ENCODE measurements at places on chromosomes 4 and X.

DNA sequence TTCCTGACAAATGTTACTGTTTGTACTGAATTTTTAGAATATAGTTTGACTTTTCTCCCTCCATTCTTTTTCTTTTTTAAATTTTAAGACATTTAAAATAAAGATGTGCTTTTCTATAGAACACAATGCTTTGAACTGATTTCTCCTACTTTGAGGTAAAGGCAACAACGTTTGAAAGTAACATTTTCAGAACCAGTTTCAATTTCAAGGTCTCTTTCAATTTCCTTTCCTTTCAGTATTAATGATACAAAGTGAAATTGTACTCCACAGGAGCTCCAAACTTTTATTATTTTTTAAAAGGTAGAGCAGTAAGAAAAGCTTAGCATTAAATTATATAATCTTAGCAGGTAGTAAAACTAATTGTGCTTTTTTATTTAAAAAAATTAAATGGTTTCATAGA is 54.9 kb downstream of the NDST4 start:
- no peak for DNase-seq

DNA sequence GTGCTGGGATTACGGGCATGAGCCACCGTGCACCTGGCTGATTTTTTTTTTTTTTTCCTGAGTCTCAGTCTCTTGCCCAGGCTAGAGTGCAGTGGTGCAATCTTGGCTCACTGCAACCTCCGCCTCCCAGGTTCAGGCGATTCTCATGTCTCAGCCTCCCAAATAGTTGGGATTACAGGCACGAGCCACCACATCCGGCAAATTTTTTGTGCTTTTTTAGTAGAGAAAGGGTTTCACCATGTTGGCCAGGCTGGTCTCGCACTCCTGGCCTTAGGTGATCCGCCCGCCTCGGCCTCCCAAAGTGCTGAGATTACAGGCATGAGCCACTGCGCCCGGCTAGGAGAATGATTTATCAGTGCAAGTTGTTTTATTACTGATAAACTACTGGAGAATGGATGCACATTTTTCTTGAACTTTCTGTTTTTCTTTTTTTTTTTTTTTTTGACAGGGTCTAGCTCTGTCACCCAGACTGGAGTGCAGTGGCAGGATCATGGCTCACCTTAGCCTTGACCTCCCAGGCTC is 39.7 kb upstream of the DHRSX start:
- no peak for DNase-seq

DNA sequence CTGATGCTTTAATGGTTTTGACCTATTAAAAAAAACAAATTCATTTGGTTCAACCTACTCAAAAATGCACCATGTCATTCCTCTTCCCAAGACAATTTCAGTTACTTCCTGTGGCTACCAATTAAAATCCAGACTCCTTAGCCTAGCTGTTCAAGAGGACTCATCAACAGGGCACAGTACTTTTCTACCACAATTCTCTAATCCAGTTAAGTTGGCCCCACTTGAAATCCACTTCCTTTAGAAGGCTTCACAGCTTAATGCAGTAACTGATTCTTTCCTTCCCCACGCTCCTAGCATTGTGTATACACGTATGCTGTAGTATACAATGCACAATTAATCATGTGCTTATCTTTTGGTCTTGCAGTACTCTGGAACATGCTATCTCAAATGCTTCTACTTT is 129.8 kb downstream of the UGT8 start:
- no peak for DNase-seq

DNA sequence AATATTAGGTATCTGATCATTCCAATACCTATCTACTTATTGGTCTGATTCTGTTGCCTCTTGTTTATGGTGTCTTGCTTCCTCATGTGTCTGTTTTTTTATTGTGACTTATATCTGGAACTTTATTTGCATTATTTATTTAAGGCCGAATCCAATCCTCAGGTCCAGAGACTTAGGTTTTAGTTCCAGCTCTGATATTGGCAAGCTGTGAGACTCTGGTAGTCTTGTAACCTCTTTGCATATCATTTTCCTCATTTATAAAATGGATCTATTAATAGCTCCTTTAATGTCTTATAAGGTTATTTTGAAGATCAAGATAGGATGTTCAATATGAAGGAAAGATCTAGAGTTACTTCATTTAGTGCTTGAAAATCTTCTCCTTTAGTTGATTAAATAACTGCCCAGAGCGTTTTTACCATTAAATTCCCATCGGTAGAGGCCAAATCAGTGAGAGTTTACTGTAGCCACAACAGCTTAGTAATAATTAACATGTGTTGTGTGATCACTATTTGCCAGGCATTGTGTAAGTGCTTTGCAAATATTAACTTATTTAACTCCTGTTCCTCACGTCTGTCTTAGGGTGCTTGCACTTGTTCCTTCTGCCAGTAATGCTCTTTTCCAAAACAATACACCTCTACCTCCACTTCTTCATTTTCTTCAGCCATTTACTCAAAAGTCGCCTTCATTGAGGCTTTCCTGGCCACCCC is 82.2 kb downstream of the CC2D2A start:
- no peak for DNase-seq

GRCh38 chrX:124260845-124261244 is 71.6 kb upstream of the TEX13D start:
- no peak for DNase-seq

- no peak for DNase-seq
Measured at GRCh38 chrX:68454476-68455150, 21.3 kb upstream of the OPHN1 start.

DNA sequence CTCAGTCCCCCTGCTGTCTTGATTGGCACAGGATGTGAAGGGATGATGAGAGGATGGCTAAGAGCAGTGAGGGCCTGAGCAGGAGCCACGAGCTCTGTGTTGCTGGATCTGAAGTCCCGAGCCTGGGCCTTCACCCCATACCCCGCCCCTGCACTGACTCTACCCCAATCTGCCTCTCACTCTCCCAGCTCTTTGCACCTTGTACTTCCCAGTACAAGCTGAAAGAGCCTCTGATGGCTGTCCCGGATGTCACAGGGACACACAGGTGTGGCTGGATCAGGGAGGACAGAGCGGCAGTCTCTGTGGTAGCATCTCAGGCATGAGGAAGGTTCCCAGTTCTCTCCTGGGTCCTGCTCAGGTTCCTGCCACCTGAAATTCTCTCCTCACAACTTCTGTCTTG is 103.6 kb downstream of the CHIC2 start:
- no peak for DNase-seq

- no peak for DNase-seq
Measured at GRCh38 chrX:34559325-34559724, 97.8 kb downstream of the TMEM47 start.

DNA sequence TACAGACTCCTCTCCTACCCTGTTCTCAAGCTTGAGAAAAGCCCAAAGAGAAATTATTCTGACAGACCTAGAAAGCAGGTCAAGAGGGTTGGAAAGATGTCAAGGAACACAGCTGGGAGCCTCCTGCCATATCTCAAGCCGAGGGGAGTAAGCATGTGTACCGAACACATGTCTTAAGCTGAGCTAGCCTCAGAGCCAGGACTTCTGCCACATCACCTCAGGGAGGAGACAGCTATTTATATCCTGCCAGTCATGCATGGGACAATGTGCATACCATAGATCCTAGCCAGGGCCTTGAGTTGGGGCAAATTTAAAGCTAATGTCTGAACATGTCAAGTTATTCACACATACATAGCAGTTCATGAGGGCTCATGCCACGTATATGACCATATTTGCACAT is 11.8 kb downstream of the TMEM31 start:
- no peak for DNase-seq

DNA sequence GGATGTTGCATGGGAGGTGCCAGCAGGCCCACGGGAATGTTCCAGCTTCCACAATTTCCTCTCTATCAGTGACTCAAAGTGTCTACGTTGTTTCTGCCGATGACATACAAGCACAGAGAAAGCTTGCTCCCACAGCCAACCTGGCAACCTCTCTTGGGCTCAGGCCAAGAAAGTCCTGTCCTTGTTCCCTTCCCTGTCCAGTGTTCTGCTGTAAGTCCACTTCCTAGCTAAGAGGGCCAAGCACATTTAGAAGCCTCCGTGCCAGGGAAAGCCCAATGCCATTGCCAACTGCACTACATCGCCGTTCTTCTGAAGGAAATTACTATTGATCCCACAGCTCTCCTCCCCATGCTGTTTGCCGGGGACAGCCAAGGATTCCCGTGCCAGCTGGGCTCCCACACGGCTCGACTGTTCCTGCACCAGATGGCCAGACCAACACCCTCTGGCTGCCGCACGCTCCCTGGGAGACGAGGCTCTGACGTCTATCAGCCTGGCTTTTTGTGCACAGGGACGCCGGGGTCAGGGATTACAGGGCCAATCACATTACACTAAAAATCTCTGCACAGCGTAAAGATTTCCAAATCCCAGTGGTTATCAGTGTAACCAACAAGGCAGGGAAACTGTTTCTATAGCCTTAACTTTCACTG is 284.0 kb downstream of the BCOR start:
- no peak for DNase-seq

DNA sequence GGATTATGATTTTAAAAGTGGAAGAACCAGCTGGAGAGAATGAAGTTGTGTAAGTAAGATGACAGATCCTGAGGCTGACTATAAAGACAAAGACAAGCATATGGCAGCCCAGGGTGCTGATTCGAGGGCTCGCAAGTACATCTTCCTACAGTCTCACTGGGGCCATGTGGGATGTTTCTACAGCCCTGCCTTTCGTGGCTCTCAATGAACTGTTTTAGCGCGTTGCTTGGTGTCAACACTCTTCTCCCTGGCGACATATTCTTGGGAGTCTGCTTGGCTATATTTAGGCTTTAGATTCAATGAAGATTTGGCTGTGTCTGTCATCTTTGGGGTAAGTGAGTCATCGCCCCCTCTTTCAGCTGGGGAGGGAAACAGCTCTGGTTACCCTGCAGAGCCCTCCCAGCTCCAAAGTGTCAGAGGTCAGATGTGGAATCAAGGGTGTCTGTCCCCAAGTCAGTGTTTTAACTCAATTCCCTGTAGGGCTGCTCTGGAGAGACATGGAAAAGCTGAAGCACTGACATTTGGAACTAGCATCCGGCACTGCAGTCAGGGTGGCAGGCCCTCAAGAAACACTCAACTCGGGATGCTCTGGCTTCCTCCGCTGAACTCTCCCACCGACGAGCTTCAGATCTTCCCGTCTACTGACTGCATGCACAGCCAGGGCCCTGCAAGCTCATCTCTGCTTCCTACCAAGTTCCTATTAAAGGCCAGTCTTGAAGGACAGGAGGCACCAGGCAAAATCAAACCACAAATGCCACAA is 65.7 kb downstream of the GATB start:
- no peak for DNase-seq

DNA sequence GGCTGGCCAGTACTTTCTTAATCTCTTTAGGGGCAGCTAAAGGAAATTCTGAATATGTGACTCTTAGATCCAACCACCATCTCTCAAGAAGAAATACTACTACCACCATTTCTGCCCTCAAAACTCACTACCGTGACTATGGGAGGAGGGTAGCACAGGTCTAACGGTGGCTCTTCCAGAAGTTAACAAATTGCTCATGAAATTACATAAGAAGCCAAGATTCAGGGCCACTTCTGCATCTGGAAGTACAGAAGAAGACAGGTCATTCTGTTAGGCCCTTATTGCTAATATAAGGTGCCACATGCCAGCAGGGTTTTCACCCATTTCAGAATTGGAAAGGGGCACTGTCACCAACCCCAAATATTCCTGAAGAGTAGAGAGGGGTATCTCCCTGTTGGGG is 19.6 kb upstream of the NKRF start:
- DNase-seq, result no peak

- DNase-seq, result no peak
Measured at GRCh38 chrX:11423362-11423818, 130.2 kb downstream of the AMELX start.

DNA sequence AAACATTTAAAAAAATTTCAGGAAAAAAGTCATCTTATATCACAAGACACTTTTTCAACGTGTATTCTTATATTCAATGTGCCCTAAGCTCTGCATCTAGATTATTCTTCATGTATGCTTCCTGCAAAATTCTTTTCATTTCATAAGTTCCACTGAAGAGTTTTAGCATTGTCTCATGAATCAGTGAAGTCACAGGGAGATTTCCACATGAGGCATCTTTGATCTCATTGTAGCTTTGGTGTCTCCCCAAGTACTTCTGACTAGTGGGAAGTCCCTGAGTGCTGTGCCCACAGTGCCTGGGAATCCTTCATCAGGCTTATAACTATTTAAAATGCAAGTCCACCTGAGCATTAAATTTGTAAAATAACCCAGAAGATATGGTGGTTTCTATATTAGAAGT is 123.8 kb downstream of the MAD2L1 start:
- no peak for DNase-seq

GRCh38 chrX:638482-639131 is 8.0 kb downstream of the SHOX start:
- DNase-seq, result no peak

- no peak for DNase-seq
Measured at GRCh38 chr4:87270825-87271224, 50.4 kb upstream of the KLHL8 start.

- DNase-seq, result no peak
Measured at GRCh38 chr4:156109943-156110900, 156.6 kb upstream of the CTSO start.

- no peak for DNase-seq
Measured at GRCh38 chrX:64230123-64230970, at the start of gene ASB12. Gene ASB12 (minus strand): TSS chrX:64230607. CDS start chrX:64225650, 4,957 bp downstream.

DNA sequence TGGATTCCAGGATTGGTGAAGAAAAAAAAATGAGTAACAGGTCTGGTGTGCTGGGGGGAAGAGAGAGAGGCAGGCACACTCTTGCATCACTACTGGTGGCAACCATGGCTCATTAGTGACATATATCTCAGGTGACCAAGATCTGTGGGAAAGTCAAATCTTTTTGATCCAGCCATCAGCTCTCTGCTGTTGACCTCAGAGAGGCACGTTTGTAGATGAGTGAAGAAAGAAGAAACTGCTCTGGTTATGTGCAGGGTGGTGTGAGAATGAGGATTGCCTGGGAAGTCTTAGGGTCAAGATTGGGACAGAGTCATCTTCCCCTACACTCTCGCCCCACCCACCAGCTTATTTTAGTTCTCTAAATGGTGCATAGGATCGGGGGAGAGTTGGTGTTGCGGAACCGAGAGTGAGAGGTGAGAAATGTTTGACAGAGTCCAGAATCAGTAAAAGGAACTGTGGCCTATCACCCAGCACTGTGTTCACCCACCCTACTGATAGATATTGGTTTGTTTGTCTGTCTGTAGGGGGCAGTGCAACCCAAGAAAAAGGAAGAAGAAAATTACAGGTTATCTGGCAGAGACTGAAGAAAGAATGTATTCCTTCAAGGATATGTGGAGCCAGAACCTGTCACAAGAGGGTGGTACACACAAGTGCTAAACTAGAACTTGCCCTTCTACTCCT is 21.9 kb downstream of the ARMCX6 start:
- no peak for DNase-seq

DNA sequence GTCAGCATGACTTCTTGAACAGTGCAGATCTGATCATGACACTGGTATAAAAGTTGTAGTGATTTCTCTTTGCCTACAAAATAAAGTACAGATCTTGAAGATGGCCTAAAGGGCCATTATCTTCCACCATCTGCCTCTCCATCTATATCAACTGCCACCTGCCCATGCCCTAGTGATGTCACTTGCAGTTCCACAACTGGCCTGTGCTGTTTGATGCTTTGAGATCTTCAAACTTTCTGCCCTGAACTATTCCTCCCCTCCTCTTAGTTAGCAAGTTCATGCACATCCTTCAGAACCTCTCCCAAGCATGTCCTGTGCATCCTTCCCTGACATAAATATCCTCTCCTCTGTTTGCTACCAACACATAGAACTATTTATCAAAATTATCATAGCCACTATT is 217.0 kb downstream of the SOWAHB start:
- DNase-seq, result no peak

All from stimulated activated CD8-positive, alpha-beta memory T cell treated with anti-CD3 and anti-CD28 coated beads, Interleukin-15, amount 100 ng/mL, for 48 hours (primary cell).